Urinary bladder (tissue), 4 donors: ENCODE measurements at places on chromosomes 12 and 14.

GRCh38 chr12:6724409-6724797 lies 557 bp downstream of the COPS7A start:
- DNase-seq, result no peak

DNA sequence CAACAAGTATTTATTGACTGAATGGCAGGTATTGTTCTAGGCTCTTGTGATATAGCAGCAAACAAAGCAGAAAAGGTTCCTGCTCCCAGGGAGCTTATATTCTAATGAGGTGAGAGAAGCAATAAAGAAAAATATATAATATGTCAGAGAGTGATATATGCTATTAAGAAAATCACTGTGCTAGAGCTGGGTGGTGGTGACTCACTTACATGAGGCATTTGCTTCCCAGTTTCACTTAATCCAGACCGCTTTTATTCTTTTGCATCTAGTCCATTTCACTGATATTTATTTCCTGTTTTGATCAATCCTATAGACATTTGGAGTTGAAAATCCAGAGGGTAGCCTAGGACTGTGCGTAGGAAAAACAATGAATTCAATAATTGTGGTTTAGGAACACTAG lies 17.5 kb downstream of the TRHDE start:
- no peak for DNase-seq

GRCh38 chr12:99686142-99686541 lies 38.6 kb downstream of the GARIN6 start:
- no peak for DNase-seq

DNA sequence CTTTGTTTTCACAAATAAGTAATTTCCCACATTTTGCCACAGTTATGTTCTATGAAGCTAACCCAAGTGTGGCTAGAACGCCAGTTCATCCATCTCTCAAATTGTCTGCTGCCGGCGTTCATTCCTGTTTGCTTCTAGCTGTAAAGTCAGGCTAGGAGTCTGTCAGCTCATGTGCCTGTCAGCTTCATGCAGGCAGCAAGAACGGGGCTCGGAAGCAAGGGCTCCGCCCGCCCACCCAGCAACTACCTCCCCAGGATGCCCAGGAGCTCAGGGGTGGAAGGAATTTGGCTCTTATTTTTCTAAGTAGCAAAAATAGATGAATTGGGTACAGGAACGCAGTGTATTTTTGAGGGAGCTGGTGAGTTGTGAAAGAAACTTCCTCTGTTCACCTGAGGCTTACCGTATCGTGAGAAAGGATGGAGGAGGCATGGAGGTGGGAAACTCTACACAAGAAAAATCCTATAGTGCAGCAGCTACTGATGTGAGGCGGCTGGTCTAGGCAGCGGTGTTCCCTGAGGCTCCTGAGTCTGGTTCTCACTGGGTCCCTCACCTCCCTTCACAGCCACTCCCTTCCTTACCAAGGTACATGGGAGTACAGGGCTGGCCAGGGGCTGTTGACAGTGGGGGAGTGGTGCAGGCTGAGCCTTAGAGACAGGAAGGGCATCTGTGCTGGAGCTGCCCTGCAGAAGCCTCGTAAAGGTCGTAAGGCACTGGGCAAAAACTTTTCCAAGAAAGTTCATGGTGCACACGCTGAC lies 54.5 kb upstream of the AMN start:
- no peak for DNase-seq
